Stimulated activated CD4-positive, alpha-beta T cell treated with anti-CD3 and anti-CD28 coated beads, Interleukin-4, amount 100 ng/mL, for 48 hours (primary cell): ENCODE measurements at places on chromosomes 4 and X.

- no peak for DNase-seq
These were observed 172.8 kb downstream of the SMIM20 start for GRCh38 chr4:26086621-26087441.

- DNase-seq: no peak
These were observed 800 bp downstream of the KDM5C start for GRCh38 chrX:53223955-53224859.

GRCh38 chr4:64857815-64858214 is 448.6 kb upstream of the TECRL start:
- no peak for DNase-seq

DNA sequence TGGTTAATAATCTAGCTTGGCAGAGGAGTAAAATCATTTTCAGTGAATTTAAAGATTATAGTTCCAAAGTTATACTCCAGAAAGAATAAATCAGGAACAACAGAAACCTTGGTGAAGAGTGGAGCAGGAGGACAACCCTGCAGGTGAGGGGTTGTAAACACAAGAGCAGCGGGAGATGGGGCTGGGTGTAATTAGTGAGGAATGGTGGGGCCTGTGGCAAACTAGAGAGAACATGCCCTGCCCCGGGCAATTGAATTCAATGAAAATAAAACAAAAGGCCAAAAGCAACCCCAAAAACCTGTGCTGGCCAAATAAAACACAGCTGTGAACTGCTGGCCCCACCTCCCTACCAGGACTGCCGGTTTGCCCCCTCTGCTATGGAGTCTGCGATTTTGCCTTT is 325.2 kb downstream of the NR3C2 start:
- DNase-seq: no peak

GRCh38 chr4:8553216-8553615 is 27.0 kb upstream of the GPR78 start:
- DNase-seq: no peak

GRCh38 chr4:2822461-2823300 is 21.0 kb upstream of the ADD1 start:
- no peak for DNase-seq

GRCh38 chrX:4263030-4263803 is 549.8 kb upstream of the PRKX start:
- no peak for DNase-seq

DNA sequence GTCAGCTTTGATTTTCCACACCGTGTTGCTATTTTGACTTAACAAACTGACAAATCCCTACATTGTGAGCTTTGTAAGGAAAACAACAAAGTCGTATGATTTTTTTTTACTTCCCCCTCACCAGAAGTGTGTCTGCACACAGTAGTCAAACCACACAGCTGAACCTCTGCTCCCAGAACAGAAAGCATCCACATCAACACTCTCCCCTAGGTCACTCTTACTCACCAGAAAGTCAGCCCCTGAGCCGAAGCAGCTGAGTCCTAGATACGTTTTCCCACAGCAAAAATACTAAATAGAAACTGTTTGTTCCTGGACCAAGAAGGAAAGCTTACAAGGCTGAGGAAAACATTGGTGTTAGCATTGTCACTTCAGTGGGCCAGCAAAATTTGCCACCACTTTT is 305.7 kb downstream of the DHX15 start:
- no peak for DNase-seq

DNA sequence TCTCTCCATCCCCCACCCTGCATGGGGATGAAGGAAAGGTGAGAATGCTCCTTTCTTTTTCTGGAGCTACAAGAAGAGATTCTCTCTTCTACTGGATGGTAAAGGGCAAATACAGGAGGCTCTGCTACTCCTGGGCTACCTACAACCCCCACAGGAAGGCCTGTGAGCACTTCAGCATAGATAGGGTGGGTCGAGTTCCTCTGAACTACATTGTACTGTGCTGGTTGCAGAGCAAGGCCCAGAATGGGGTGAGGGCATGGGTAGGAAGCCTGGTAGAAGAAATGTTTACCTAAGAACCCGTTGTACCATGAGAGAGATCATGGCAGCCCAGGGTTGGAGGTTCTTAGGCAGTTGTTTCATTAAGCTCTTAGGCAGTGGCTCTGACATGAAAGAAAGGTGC is 510.4 kb downstream of the MID1IP1 start:
- no peak for DNase-seq

GRCh38 chrX:144896323-144896722 is 351.0 kb upstream of the SPANXN1 start:
- DNase-seq: no peak

- no peak for DNase-seq
These were observed 26.3 kb downstream of the PHOX2B start for GRCh38 chr4:41722181-41722580.

- DNase-seq: no peak
These were observed 28.1 kb downstream of the KLHL8 start for GRCh38 chr4:87192145-87192919.

DNA sequence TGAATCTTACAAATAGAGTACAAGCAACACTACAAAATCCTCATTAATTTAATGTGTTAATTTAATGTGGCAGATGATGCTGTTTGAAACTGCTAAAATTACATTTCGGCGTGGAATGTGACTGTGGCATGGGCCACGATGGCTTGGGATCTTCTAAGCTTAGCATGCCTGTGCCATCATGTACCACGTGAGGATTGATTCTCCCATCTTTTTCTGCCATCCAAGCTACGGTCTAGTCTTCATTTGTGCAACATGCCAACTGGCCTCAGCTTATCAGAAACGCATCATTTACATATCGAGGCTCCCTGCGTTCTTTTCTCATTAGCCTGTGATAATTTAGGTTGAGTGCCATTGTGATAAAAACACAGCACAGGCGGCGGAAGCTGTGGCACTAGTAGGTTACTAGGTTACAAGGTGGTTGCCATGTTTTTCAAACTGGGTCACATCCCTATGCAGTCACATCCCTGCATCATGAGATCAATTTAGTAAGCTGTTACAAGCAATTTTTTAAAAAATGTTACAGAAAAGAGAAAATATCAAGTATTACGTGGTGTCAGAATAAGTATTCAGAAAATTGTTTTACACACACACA is 189.9 kb upstream of the RBPJ start:
- no peak for DNase-seq

DNA sequence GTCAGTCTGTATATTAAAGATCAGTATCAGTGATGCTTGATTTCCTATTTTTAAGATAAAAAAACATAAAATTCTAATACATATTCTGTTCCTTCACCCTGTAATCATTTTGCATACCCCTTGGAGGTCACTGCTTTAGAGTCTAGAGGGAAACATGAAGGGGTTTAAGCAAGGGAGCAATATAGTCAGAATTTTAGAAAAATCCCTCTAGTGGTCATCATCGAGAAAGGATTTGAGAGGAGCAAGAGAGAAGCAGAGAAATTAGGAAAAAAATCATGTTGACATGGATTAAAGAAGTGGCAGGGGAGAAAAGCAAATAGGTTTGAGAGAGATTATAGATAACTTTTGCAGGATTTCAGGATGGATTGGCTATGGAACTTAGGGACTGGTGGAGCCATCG is 11.1 kb downstream of the APEX2 start:
- no peak for DNase-seq
